Activated T-helper 1 cell treated with anti-CD3 and anti-CD28 coated beads, Interleukin-12 subunit alpha, Interleukin-12 subunit beta, Interleukin-2, Interleukin-4 antibody, amounts not matched to agents 30 ng/mL and 10 ng/mL and 1 ng/mL, durations not matched to agents 14 hours and 24 hours and 36 hours (primary cell): ENCODE measurements at places on chromosomes 2 and 18. TPM values are rescaled to one million over a fixed set of nuclear protein-coding genes. Genes with fewer than 3 reads are reported as not detected.

GRCh38 chr2:33673937-33674336 lies 74.8 kb upstream of the FAM98A start:
- H3K27me3 ChIP-seq = no peaks in the 10 kb centered on the region
- H3K27ac ChIP-seq = no peak overlapping the region
- no peaks in the 10 kb centered on the region for H3K4me1 ChIP-seq
- no peak for DNase-seq

- no peak overlapping the region for H3K4me3 ChIP-seq
- no peaks in the 10 kb centered on the region for H3K27me3 ChIP-seq
- DNase-seq = no peak
- H3K4me1 ChIP-seq = peaks cover 43% of the 10 kb centered on the region
- H3K36me3 ChIP-seq = peaks cover 12% of the 10 kb centered on the region
Observed at GRCh38 chr2:74007121-74007520, 22.4 kb downstream of the TET3 start.

DNA sequence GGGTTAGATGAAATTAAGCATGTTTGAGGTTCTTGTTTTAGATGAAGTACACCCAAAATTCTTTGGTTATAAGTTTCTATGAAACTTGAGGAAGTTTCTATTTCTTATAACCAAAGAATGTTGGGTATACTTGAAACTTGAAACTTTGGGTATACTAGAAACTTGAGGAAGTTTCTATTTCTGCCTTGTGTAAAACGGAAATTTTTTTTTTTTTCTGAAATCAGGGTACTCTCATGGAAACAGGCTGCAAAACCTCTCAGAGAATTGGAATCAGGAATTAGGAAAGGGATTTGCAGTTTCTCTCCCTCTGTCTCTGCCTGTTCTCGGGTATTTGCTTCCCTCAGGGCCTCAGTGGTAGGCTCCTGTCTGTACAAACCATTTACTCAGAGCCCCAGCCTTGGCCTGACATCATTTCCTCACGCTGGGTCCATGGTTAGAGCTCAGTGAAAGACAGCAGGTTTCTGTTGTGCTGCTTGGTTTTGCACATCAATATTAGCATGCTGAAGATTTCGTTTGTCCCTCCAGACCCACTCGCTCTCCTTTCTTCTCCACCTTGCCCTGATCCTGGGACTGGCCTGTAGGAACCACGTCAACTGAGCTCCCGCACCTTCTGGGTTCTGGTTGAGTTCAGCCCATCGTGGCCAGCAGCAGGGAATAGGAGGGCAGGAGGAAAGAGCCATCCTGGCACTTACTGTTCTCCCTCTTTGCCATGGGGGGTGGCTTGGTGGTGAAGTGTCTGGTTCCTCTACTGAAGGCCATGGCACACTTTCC lies 106.4 kb downstream of the POLR1A start:
- H3K27ac ChIP-seq = peak overlapping the region; percentile 84
- H3K4me3 ChIP-seq = peak overlapping the region; percentile 50
- H3K27me3 ChIP-seq = peaks cover 2% of the 10 kb centered on the region
- H3K36me3 ChIP-seq = peaks cover 6% of the 10 kb centered on the region

Gene ALPI
- not detected in 2 replicates for total RNA-seq

DNA sequence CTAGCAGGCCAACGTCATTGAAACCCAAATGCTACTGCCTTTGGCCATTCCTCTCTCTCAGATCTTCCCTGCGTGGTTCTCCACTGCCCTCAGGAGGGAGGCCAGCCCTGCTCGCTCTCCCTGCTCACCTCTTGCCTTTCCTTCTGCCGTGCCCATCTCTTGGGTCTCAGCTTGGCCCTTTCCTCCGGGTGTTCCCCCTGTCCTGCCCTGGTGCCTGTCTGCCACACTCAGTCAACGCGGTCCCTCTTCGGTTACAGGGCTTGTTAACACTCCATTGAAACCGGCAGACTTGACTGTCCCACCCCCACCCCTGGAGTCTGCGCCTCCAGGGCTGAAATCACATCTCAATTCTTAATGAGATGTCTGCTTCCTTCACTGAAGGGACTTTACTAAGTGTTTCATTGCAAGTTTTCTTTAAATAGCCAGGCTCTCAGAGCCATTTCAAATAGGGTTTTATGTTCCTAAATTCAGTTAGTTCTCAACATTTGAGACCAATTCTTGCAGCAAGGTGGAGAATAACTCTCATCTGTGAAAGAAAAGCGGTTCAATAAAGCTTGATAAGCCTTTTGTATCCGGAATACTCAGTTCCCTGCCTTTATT lies 237.6 kb downstream of the DYSF start:
- no peak overlapping the region for H3K4me3 ChIP-seq
- no peaks in the 10 kb centered on the region for H3K4me1 ChIP-seq
- H3K27ac ChIP-seq = no peak overlapping the region
- DNase-seq = no peak

- H3K4me1 ChIP-seq = no peaks in the 10 kb centered on the region
- no peak overlapping the region for H3K27ac ChIP-seq
- peaks cover 2% of the 10 kb centered on the region for H3K27me3 ChIP-seq
- no peaks in the 10 kb centered on the region for H3K36me3 ChIP-seq
- H3K4me3 ChIP-seq = no peak overlapping the region
- DNase-seq = no peak
Observed at GRCh38 chr18:78454221-78454620, 525.4 kb upstream of the SALL3 start.

- H3K36me3 ChIP-seq = no peaks in the 10 kb centered on the region
- peak overlapping the region; percentile 46 for H3K4me3 ChIP-seq
- H3K27me3 ChIP-seq = no peaks in the 10 kb centered on the region
- peak; percentile 63 for DNase-seq
Observed at GRCh38 chr2:232321156-232321816, 57.3 kb upstream of the ALPP start.

DNA sequence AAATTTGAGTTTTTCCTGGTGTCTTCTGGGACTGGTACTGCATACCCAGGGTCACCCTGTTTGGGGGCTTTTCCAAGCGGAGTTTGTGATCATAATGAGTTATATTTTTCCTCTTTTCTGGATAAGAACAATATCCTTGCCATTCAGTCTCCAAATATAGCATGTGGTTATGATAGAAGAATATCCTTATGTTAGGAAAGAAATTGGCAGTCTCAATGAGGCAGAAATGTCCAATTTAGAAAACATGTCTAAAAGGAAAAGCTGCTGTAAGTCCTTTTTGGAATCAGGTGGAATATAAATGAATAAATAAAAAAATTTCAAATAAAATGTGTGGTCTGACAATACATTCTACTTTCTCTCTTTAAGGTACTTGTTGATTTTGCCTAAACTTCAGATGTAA lies 36.2 kb downstream of the SPATS2L start:
- no peak for DNase-seq
- peaks cover 23% of the 10 kb centered on the region for H3K4me1 ChIP-seq
- no peaks in the 10 kb centered on the region for H3K36me3 ChIP-seq

- H3K27me3 ChIP-seq = no peaks in the 10 kb centered on the region
- no peak overlapping the region for H3K4me3 ChIP-seq
- H3K36me3 ChIP-seq = no peaks in the 10 kb centered on the region
- H3K27ac ChIP-seq = no peak overlapping the region
- no peaks in the 10 kb centered on the region for H3K4me1 ChIP-seq
- DNase-seq = no peak
Observed at GRCh38 chr2:14700753-14701152, 68.2 kb downstream of the LRATD1 start.

DNA sequence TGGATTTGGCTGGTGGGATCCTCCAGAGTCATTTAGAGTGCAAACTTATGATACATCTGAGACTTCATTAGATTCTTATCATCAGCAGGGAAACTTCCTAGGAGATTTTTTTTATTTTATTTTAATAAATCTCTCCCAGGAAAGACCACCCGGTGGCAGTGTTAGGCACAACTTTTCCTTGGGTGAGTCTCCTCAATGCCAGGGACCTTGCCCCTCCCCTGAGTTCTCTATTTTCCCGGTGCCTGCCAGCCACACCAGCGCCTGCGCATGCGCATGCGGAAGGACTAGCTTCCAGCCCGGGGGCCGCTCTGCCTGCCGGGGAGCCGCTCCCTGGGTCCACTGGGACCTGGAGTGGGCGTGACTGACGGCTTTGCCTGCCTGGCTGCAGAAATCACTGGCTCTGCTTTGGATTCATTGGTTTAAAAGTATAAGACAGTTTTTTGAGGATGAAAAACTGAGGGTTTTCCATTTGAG lies 86.6 kb downstream of the TMEM182 start:
- H3K4me3 ChIP-seq = no peak overlapping the region
- H3K27me3 ChIP-seq = peaks cover 15% of the 10 kb centered on the region
- no peaks in the 10 kb centered on the region for H3K4me1 ChIP-seq
- no peak overlapping the region for H3K27ac ChIP-seq

DNA sequence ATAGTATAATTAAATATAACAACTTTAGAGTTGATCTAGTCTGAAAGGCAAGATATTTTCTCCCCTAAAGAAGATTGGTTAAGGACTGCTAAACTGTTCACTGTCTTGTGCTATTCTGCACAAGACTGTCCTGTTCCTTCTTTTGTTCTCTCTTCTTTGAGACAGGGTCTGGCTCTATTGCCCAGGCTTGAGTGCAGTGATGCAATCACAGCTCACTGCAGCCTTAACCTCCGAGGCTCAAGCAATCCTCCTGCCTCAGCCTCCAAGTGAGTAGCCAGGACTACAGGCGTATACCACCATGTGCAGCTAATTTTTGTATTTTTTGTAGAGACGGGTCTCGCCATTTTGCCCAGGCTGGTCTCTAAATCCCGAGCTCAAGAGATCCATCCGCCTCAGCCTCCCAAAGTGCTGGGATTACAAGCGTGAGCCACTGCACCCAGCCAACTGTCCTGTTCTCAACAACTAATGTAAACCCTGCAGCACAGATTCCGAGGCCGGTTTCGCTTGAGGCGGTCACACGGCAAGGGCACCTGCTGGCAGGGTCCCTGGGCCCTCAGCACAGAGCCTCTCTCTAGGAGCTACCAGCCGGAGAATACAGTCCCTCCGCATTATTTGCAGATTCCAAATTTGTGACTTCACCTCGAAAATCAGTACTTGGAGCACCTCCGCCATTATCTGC lies 16.4 kb downstream of the PXDN start:
- no peaks in the 10 kb centered on the region for H3K36me3 ChIP-seq
- no peak overlapping the region for H3K27ac ChIP-seq
- no peak overlapping the region for H3K4me3 ChIP-seq
- DNase-seq = no peak
- no peaks in the 10 kb centered on the region for H3K4me1 ChIP-seq
- peaks cover 2% of the 10 kb centered on the region for H3K27me3 ChIP-seq

- no peak overlapping the region for H3K27ac ChIP-seq
- no peaks in the 10 kb centered on the region for H3K27me3 ChIP-seq
- no peak for DNase-seq
- H3K4me3 ChIP-seq = no peak overlapping the region
Observed at GRCh38 chr18:36630917-36631316, 197.9 kb downstream of the TPGS2 start.

Gene NMUR1
- total RNA-seq = 0.05 TPM in 1 of 2 replicates, not detected in the other

- H3K27me3 ChIP-seq = peaks cover 5% of the 10 kb centered on the region
- H3K27ac ChIP-seq = no peak overlapping the region
- H3K4me3 ChIP-seq = no peak overlapping the region
- no peak for DNase-seq
- no peaks in the 10 kb centered on the region for H3K36me3 ChIP-seq
- no peaks in the 10 kb centered on the region for H3K4me1 ChIP-seq
Observed at GRCh38 chr2:216279459-216279858, 92.8 kb downstream of the MARCHF4 start.

GRCh38 chr2:199490049-199490448 lies 32.3 kb upstream of the SATB2 start:
- no peaks in the 10 kb centered on the region for H3K36me3 ChIP-seq
- no peak for DNase-seq
- no peak overlapping the region for H3K4me3 ChIP-seq
- H3K4me1 ChIP-seq = no peaks in the 10 kb centered on the region
- H3K27ac ChIP-seq = no peak overlapping the region

GRCh38 chr18:74284980-74285355 lies 6.8 kb downstream of the CYB5A start:
- H3K4me1 ChIP-seq = peaks cover 24% of the 10 kb centered on the region
- DNase-seq = no peak
- no peak overlapping the region for H3K27ac ChIP-seq
- H3K36me3 ChIP-seq = no peaks in the 10 kb centered on the region

DNA sequence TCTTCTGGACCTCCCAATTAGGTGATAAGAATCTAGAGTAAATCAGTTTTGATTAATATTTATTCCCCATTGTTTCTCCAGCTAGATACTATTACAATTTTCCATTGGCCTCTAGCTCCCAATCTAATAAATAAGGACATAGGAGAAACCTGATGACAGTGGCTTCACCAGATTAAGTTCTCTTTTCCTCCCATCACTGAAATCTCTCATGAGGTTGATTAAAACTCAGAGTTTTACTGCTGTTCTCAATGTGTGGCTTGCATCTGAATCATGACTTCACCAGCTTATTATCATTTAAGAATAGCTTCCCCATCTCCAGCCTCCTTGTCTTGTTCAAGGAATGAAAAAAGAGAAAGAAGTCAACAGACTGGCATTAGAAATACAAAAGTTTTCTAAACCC lies 3.9 kb upstream of the CCDC102B start:
- DNase-seq = no peak
- no peak overlapping the region for H3K4me3 ChIP-seq
- no peaks in the 10 kb centered on the region for H3K4me1 ChIP-seq
- no peaks in the 10 kb centered on the region for H3K36me3 ChIP-seq
- no peak overlapping the region for H3K27ac ChIP-seq

Gene ZNF396
- total RNA-seq = 0.56 and 0.60 TPM in 2 replicates

Gene LBX2
- 0.54 and 1.1 TPM in 2 replicates for total RNA-seq

GRCh38 chr18:5893956-5894610 lies 1.2 kb downstream of the TMEM200C start:
- H3K27ac ChIP-seq = no peak overlapping the region
- no peak overlapping the region for H3K4me3 ChIP-seq
- DNase-seq = no peak
- H3K36me3 ChIP-seq = peaks cover 1% of the 10 kb centered on the region
- peaks cover 67% of the 10 kb centered on the region for H3K27me3 ChIP-seq

GRCh38 chr2:10307561-10308156 lies 5.0 kb downstream of the HPCAL1 start:
- H3K27ac ChIP-seq = no peak overlapping the region
- H3K36me3 ChIP-seq = peaks cover 5% of the 10 kb centered on the region
- DNase-seq = no peak
- H3K27me3 ChIP-seq = peaks cover 4% of the 10 kb centered on the region

DNA sequence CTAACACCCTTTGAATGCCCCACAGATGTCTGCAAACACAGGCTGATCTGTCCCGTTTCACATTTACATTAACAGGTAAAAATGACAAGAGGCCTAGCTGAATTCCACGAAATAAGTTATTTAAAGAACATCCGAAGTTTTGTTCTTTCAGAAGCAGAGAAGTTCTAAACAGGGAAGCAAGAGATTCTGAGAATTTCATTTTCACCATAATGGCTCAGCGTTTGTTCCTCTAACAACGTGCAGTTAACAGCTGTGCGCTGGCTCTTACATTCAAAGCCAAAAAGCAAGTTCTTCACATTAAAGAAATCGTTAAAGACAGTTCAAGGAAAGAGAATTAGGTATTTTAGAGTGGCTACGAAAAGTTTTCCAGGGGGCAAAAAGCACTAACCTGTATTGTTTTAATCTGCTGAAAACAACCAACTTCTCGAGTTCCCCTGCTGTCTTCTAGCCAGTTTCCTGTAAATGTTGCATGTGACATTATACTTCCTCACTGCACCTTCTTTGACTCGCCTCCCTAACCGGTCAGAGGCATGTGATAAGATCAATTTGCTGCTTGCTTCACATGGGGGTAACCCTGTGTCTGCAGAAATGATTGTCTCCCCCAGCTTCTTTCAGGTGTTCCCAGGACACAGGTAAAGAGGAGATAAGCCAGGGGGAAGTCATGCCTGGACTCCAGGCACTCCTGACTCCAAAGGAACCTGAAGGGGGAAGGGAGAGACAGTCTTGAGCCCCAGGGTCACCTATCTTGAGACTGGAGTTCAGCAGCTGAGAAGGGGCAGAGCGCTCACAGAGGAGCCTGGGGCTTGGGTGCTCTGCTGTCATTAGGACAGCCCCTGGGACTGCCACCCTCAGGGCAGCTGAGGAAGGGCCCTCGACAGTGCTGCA lies 36.8 kb upstream of the WIPF1 start:
- H3K36me3 ChIP-seq = peaks cover 41% of the 10 kb centered on the region
- H3K27ac ChIP-seq = peak overlapping the region; percentile 98
- no peaks in the 10 kb centered on the region for H3K27me3 ChIP-seq
